Nephron progenitor cell (in vitro differentiated cells): ENCODE measurements at places on chromosomes 13 and 19.

- DNase-seq = peak; percentile 55
Measured at GRCh38 chr19:17420475-17420924, 653 bp downstream of the MVB12A start.

GRCh38 chr13:73991884-73992283 lies 142.3 kb downstream of the KLF12 start:
- DNase-seq = no peak

DNA sequence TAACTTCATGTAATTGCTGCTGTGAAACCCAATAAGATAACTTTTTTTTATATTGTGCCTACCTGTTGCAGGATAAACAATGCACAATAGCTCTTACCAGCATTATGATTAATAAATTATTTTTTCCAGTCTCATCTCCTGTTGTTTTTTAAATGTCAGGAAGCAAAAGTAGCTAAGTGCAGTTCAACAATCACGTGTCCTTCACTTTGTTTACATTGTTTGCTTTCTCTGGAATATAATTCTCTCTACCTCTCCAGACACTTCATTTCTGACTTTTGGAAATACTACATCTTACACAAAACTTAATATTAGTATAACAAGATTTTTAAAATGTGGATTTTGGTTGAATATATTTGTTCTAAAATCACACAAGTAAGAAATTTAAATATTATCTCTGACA lies 1359.4 kb downstream of the SLITRK1 start:
- DNase-seq = no peak

- no peak for DNase-seq
Measured at GRCh38 chr13:79190932-79191331, 215.1 kb downstream of the RBM26 start.

DNA sequence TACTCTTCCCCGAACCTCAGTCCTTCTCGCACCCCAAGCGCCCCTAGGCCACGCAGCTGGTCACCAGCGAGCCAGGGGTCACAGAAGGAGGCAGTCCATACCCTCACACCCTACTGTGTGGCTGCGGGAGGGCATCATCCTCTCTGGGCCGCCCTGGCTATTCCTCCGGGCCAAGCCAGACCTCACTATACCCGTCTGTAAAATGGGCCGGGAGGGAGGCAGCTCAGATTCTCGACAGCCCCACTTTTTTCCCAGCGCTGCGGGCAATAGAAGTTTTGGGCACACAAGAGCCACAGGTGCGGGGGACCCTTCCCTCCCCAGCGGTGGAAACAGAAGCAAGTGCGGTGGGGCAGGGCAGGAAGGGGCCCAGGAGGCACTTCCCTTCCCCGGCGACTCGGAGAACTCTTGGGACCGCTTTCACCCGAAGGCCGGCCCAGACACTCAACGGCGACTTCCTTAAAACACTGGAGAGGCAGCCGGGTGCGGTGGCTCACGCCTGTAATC lies 5.6 kb upstream of the ARRDC2 start:
- no peak for DNase-seq

GRCh38 chr19:9620842-9621155 lies 233 bp downstream of the ZNF561 start:
- no peak for DNase-seq

GRCh38 chr19:39174558-39175544 lies 21.9 kb upstream of the NCCRP1 start:
- no peak for DNase-seq

DNA sequence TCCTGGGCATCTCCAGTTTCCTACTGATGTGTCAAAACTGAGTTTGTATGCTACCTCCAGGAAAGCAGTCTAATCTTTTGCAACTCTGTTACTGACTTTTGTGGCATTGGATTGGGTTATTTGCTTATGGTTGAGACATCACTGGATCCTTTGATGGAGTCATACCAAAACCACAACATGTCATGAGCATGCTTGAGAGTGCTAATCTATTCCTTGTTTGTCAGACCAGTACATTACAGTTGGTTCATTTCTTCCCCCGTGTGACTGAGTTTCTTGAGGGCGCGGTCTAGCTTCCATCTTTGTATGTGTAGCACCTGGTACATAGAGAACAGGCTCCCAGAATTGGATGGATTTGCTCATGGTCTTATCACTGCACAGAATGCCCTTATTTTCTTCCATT lies 43.2 kb downstream of the SUGT1 start:
- no peak for DNase-seq

DNA sequence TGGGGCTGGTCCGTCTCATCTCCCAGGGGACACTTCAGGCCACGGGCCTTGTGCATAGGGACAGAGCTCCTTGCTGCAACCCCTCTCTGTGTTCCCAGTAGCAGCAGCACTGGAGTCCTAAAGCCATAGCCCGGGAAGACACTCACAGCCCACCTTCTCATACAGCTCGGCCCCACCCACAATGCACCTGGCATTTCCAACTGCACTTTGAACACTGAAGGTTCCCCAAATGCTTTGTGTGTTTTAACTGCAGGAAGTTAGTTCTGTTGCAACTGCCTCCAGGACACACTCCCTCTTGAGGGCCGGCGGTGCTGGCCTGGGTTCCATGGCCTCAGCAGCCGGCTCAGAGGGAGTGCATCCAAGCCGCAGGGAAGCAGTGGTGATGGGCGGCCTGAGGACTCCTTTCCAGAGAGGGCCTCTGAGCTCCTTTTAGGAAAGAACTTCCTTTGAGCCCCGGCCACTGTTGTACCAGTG lies 22.7 kb upstream of the TMEM255B start:
- no peak for DNase-seq

GRCh38 chr13:49731766-49732165 lies 40.5 kb upstream of the EBPL start:
- no peak for DNase-seq

DNA sequence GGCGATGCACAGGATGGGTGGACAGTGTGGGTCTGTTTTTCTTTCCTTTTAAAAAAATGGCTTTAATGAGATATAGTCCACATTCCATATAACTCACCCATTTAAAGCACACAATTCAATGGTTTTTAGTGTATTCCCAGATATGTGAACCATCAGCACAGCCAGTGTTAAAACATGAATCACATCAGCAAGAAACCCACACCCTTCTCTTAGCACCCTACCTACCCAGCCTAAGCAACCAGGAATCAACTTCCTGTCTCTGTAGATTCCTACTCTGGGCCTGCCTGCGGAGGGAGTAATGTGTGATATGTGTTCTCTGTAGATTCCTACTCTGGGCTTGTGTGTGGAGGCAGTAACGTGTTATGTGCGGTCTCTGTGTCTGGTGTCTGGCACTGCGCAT lies 11.9 kb downstream of the TMEM255B start:
- no peak for DNase-seq

DNA sequence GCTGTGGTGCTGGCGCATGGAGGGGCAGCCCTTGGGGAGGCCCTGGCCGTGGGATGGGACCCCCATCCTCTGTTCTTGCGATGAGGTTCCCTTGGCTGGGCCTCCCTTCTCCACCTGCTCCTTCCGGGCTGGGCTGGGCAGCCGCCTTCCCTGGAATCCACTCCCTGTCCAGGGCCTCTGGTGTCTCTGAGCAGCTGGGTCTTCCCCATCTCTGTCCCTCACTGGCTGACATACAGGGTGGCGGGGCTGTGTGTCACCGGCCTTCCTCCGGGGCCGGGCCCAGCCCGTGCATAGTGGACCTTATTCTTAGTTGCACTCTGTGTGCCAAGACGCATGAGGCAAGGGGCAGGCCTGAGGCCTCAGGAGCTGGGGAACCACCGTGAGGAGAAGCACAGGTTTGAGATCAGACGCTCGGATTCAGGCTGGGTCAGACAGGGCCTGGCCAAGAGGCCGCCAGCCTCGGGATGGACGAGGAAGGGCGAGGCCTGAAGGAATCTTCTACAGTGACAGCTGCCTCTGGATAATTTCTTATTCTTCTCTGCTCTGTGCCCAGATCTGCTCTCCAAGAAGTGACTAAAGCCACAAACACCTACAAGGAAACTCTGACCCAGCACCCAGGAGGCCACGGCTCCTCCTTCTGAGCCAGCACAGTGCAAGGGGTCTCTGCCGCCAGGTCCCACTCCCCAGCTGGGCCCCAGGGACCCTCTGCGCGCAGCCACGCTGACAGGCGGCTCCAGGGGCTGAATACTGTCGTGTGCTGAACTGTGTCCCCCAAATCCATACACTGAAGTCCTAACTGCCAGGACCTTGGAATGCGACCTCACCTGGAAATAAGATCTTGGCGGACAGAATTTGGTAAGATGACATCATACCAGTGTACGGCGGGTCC lies 11.0 kb downstream of the SGTA start:
- DNase-seq = no peak

GRCh38 chr19:32404933-32405430 lies 588 bp upstream of the DPY19L3 start:
- peak; percentile 60 for DNase-seq

DNA sequence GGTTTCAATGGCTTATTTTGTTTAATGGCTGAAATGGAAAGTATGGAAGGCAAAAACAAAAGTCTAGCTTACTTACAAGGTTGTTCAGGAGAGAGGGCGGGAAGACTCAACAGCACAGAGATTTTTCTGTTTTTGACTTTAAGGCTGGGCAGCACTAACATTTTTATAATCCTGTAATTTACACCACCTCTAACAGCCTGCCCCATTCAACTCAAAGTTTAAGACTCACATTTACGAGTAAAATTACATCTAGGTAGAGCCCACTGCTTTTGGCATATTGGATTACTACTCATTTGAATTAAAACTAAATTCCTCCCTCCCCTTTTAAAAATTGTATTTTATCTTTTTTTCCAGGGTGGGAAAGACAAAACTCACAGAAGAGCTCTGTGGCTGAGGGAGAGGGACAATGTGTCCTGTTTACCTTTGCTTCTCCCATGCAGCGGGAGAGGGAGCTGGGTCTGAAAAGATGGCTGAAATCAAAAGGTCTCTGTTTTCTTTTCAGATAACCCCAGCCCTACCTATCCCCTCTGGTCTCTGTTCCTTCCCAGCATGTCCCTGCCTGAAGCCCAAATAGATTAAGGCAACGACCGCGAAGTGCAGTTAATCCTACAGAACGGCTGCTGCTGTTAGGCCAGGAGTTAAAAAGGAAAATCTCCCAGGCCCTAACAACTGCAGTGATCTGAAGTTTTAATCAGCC lies 6.6 kb downstream of the EFNB2 start:
- DNase-seq = no peak

GRCh38 chr19:30208436-30209060 lies 163.6 kb upstream of the ZNF536 start:
- no peak for DNase-seq

GRCh38 chr13:36559375-36559774 lies 114.4 kb upstream of the SERTM1 start:
- no peak for DNase-seq

- no peak for DNase-seq
Measured at GRCh38 chr13:32840989-32841713, 175.1 kb upstream of the KL start.

DNA sequence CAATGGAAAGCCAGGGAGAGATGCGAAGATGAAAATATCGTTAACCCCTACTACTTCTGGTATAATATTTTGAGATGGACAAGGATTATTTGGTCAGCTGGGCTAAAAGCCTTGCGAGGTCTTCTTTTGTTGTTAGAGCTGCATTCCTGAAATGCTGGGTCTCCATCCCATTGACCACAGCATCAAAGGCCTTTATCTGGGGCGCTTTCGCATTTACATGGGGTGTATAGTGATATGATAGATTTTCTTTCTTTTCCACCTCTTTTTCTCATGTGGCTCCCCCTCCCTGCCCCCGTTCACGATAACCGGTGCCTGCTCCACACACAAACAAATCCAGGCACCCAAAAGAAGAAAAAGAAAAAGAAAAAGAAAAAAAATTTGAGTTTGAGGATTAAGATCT lies 77.5 kb downstream of the ZNF536 start:
- no peak for DNase-seq

GRCh38 chr13:52782471-52783448 lies 43.1 kb upstream of the CNMD start:
- DNase-seq = no peak

DNA sequence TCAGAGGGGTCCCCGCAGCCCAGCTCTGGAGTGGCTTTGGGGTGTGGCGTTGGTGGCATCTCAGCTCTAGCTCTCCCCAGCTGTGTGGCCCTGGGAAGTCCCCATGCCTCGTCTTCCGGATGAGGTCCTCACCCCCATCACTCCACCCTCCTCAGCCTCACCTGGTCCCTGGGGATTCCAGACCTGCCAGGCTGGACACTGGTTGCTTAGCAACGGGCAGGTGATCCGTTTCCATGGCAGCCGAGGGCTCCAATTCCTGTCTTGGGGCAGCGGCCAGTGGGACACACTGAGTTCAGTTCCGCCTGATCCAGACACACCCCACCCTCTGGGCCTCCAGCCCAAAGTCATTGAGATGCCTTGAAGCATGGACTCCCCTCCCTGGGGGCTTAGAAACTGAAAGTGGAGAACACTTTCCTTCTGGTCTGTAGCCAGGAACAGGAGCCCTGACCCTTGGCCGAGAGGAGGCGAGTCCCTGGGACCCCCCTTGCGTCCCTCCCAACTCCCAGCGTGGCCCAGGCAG lies 7.7 kb upstream of the MISP start:
- DNase-seq = no peak

- DNase-seq = no peak
Measured at GRCh38 chr13:79404985-79405384, 1.1 kb downstream of the RBM26 start.

DNA sequence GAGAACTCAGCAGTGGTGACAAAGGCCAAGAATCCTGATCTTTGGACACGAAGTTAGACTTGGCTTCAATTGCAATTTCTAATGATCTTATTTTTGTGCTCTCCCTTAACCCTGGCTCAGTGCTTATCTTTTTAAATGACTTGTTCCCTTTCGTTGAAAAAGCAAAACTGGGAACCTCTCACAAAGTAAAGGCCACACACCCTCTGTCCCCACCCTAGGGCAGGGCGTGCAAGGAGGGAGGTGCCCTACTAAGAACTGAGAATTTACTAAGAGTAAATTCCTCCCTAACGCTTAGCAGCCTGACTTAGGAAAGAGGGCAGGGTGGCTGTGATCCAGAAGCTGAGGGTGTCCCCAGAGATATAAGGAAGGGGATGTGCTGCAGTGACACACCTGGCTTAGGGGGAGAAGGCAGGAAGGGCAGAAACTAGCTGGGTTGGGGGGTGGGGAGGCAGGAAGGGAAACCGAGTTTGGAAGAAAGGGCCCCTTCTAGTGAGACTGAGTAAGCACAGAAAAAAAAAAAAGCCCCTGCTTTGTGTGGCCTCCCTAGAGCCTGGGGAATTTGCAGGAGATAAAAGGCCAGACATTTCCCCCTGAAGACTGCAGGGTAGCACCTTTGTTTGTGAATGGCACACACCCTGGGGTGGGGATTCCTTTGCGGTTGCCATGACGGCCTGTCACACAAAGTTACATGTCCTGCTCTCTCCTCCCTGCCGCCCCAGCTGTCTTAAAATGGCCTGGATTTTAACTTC lies 435.1 kb downstream of the EFNB2 start:
- peak; percentile 29 for DNase-seq
